BJ (cell line): ENCODE measurements at places on chromosomes 13 and 19.

GRCh38 chr13:110197026-110197425, 109.9 kb downstream of the COL4A1 start:
- DNase-seq = no peak

- no peak for DNase-seq
These were observed 5.8 kb upstream of the JUNB start for GRCh38 chr19:12785431-12786031.

GRCh38 chr13:95243207-95243606, 58.0 kb downstream of the ABCC4 start:
- no peak for DNase-seq

GRCh38 chr13:63636316-63636993, 2220.8 kb upstream of the PCDH20 start:
- no peak for DNase-seq

GRCh38 chr13:75690607-75691006, 54.5 kb downstream of the LMO7 start:
- no peak for DNase-seq

- peak; percentile 41 for DNase-seq
These were observed 64.9 kb upstream of the HTR2A start for GRCh38 chr13:46961719-46962118.

DNA sequence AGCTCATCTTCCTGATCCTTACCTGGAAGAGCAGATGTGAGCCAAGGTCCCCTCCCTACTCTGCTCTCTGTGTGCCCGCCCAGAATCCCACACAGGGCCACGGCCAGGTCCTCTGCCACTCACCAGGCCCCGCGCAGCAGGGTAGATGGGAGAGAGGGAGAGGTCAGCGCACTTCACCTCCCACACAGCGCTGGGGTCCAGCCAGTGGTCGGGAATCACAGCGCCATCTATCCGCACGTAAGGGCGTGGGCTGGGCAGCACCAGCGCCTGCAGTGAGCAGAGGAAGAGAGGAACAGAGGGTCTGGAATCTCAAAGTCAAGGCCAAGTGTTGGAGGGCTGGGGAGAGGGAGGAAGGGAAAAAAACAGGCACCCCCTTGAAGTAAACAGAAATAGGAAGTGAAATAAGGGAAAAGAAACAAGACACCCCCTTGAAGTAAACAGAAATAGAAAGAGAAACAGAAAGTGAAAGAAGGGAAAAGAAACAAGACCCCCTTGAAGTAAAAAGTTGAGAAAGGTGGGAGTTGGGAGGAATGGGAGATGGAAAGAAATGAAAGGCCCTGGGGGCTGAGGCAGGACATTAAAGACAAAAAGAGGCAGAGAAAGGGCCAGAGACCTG, 7.0 kb upstream of the PLA2G4C start:
- no peak for DNase-seq
